ENCODE measurements at places on chromosomes 7 and 10.

DNA sequence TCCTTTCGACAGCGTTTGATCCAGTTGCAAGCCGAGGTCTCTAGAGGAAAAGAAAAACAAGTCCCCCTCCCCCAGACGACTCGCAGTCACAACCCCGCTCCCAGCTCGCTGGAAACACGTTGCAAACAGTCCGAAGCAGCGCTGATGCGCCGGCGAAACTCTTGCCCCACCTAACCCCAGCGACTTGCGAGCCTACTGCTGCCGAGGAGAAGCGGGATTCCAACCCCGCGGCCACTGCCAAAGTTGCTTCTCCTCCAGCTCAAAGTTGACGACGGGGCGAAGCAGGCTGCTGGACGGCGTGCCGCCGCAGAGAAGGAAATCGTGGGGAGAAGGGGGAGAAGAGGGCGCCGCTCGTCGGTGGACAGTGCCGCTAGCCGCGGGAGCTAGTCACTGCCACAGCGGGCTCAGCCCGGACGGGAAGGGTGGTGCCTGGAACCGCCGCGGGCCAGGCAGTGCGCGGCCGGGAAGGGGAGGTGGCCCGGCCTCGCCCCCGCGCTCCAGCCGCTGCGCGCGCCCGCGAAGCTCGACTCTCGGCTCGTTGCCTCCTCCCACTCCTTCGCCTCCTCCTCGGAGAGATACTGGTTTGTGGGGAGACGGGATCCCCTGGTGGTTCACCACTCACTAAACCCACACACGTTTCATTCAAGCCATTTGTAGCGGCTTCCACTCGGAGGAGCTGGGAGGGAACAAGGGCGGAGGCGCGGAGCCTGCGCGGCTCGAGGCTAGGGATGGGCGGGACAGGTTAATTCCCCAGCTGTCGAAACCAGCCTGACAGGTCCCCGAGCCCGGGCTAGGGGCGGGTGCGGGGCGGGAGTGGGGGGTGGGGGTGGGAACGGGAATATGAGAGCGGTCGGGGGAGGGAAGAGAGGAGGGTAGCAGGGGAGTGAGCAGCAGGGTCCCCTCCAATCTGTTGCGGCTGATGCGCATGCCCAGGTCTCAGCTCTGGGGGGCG lies at the start of gene GPR37:
Gene GPR37, minus strand, starts transcription at position 392 of the 952 bp plus-strand sequence. CDS start 816 bp downstream, outside the sequence.
- DNase-seq, result peak; percentile 10

DNA sequence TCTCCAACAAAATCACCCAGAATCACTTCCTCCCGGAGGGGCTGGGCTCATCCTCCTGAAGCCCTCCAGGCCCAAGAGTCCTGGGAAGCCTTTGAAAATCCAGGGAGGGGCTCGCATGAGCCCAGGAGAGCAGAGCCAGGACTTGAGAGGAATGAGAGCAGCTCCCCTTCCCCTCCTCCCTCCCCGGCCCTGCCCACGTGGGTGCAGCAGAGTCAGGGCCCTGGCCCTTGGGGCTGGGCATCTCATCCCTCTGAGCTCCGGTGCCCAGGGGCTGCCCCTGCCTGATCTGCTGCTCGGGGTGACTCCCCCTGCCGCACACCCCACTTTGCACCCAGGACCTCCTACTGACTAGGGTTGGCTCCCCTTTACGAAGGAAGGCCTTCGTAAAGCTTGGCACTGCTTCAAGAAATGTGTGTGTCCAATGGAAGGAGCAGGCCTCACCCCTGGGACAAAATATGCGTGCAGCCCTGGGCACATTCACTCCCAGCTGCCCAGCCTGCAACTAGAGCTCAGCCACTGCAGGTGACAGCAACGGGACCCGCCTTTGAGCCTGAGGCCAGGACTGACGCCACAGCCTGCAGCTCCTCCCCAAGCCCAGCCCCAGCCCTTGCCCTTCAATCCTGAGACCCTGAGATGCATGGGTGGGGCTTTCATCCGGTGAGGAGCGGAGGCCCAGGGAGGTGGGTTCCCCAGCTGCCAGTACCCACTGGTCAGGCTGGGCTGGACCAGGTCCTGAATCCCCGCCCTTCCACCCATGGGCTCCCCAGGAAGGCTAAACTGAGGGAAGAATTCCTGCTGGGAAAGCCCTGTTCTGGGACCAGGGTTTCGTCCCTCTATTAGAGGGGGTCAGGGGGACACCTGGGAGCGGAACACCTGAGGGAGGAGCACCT lies 21.8 kb downstream of the PWWP2B start:
- no peak for DNase-seq

DNA sequence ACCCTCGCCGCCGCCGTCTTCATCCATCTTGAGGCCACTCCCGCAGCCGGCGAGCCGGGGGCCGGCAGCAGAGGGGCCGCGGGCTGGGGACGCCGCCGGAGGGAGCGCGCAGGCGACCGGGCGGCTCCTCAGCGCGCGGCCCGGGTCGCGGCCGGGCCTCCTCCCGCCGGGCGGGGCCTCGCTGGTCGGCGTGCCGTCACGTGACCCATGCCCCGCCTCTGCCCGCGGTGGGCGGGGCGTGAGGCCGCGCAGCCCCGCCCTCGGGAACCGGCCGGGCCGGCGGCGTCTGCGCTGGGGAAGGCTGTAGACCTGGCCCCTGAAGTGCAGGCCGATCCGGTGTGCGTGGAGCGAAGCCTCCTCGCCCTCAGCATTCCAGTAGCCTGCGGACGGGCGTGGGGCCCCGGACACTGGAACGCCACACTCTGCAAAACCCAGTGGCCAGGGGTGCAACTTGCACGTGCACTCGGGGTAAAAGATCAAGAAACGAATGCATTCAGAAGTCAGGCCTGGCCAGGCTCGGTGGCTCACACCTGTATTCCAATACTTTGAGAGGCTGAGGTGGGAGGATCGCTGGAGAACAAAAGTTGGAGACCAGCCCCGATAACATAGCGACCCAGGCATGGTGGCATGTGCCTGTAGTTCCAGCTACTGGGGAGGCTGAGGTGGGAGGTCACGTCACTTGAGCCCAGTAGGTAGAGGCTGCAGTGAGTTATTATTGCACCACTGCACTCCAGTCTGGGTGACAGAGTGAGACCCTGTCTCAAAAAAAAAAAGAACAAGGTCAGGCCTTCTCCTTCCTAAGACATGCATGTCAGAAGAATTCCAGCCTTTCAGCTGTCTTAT lies at the start of gene CYTH3:
Gene CYTH3, minus strand, starts transcription at position 144 of the 843 bp plus-strand sequence. Its CDS starts 117 bp downstream, at position 27.
- DNase-seq, result peak; percentile 80

GRCh38 chr10:31101123-31101522 lies 69.5 kb upstream of the ZNF438 start:
- peak; percentile 44 for DNase-seq

- DNase-seq, result no peak
Measured at GRCh38 chr7:34939175-34939574, 98.1 kb downstream of the DPY19L1 start.

DNA sequence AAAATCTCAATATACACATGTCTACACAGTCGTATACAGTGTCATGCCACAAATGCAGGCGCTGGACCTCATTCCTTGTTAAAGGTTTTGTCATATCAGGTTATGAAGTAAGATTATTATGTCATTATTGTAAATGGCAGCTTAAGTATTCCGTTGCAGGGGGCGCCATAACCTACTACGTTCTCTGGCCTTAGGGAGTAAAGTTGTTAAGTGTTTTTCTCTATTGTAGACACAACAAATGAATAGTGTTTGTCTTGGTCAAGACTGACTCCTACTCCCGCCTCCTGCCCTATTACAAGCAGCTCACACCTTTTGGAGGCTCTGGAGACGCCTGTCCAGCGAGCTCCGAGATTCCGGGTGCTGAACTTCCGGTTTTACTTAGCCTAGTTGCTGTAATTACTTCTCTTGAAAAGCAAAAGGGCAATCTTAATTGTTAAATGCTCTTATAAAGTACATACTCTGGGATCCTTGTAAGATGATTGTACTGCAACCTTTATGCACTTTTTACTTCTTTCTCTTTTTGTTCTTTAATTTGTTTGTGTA lies 994 bp downstream of the GATAD1 start:
- peak; percentile 36 for DNase-seq

DNA sequence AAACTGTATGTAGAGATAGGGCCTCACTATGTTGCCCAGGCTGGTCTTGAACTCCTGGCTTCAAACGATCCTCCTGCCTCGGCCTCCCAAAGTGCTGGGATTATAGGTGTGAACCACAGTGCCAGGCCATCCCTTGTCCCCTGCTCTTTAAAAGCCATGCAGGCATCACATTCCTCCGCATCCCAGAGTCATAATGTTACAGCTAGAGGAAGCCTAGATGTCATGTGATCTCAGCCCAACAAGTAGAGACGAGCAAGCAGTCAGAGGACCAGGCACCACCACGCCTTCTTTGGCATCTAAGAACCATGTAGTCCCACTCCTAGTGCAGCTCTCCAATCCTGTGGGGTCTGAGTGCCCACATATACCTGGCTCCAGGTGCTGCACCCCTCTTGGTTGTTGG lies 13.1 kb downstream of the PODXL start:
- DNase-seq, result no peak

GRCh38 chr7:137203351-137203750 lies 140.2 kb downstream of the PTN start:
- no peak for DNase-seq

DNA sequence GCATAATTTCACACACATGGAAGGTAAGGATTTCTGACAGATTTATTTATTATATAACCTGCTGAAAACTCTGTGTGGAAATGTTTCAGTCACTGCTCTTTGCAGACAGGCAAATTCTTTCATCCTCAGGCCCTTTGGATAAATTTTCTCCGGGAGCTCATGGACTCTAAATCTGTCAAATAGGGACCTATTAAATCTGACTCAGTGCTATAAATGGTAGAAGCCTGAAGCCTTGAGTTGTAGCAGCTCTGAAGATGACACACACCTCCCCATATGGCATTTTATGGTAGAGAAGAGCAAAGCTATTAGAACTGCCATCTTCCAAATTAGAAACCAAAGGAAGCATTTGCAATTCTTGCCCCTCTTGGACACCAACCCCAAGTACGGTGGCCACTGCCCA lies 808.7 kb downstream of the XPNPEP1 start:
- DNase-seq, result no peak

- no peak for DNase-seq
Measured at GRCh38 chr10:16646181-16647059, 124.7 kb upstream of the C1QL3 start.

DNA sequence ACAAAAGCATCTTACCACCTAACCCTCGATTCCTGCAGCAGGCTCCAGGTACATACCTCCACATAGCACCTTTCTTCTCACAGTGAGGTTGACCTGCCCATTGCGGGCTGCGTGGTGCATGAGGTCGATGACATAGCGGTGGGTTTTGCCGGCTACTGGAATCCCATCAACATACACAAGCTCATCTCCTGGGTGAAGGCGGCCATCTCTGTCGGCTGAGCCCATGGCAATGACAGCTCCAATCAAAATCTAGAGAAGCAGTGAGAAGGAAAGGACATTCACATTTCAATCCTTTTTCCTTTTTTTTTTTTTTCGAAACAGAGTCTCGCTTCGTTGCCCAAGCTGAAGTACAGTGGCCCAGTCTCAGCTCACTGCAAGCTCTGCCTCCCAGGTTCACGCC lies 369.3 kb downstream of the PHTF2 start:
- DNase-seq, result no peak

DNA sequence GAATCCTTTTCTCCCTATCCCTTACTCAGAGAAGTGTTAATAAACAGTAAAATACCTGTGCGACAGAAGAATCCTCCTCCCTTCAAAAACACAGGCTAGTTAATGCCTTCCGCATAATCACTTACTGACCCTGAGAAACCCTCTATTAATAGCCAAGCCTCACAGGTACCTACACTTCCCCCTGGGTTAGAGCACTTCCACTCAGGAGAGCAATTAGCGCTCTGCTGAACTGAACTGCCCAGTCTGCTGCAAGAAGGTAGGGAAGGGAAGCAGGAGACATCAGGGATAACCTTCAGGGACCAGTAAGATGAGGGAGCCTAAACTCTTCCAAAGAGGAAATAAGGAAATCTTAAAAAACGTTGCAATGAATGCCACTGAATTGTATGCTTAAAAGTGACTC lies 39.6 kb downstream of the KIAA1549 start:
- DNase-seq, result no peak

- no peak for DNase-seq
Measured at GRCh38 chr7:82384779-82385178, 58.8 kb downstream of the CACNA2D1 start.

DNA sequence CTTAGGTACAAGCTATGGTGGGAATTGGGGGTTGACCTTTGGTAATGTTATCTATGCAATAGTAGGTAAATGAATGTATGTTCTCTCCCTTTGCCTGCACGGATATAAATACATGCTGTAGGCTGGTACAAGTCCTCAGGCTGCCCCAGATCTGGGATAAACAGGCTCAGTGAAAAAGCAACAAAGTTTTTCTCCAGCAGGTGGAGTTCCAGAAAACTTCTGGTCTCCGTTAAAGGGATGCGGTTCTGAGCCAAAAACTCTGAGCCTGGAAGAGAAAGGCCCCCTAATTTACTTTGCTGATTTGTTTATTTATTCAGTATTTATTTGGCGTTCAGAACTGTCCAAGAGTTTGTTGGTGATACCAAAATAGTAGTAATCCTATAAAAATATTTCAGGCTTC lies 204.7 kb downstream of the ADRA2A start:
- DNase-seq, result no peak

GRCh38 chr10:124977161-124977560 lies 35.2 kb downstream of the ZRANB1 start:
- DNase-seq, result no peak

DNA sequence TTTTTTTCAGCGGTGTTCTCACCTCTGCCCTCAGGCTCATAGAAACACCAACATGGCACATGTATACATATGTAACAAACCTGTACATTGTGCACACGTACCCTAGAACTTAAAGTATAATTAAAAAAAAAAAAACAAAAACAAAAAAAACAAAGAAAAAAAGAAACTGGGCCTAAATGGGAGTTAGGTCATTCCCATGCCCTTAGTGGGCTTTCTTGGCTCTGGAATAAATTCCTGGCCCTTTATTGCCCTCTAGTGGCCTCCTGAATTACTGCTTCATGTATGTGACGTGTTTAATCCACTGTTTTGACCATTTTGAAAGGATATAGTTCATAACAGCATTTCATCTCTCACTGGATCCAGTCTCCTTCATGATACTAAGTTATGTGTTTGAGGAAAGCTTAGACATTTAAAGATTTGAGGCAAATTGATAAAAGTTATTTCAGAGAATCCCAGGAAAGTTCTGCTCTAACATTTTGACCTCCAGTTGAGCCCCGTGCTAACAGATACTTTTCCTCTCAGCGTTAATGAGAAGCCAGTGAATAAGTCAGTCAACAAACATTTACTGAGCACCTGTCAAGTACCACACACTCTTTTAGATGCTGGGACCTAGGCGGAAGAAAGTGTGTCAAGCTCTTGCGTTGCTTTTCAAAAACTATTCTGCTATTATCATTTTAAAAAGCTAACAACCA lies 54.7 kb upstream of the SYPL1 start:
- DNase-seq, result no peak

GRCh38 chr7:79786187-79786586 lies 332.7 kb upstream of the MAGI2 start:
- DNase-seq, result no peak

- DNase-seq, result no peak
Measured at GRCh38 chr7:28405662-28406061, 6.7 kb upstream of the CREB5 start.
